Stimulated activated CD4-positive, alpha-beta T cell treated with anti-CD3 and anti-CD28 coated beads, Interleukin-4, amount 100 ng/mL, for 1 hour (primary cell): ENCODE measurements at places on chromosomes 11 and 22.

DNA sequence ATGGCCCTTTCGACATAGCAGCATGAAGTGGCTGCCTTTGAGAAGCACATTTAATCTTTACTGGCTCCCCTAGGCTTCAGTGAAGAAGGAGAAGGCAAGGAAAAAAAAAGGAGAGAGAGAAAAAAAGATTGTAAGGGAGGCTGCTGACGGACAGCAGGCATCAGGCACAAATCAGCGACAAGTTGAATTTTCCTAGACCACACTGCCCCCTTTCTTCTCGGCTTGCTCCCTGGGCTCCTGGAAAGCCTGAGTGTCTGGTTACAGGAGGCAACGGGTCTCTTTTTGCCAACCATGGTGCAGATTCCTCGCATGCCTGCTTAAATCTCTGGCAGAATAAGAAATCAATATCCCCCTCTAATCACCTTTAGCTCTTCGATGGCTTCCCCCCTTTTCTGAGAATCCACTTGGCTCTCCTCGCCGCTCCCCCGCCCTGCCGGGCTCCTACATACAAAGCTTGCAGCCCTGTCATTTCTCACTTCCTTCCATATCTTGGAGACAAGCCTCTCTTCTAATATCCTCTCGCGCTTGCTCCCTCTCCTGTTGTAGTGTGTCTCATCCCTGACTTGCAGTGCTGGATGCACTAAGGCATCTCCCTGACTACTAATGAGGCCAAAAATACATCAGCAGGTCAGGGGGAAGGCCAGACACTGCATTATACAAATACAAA, 14.3 kb downstream of the BLID start:
- DNase-seq = no peak

DNA sequence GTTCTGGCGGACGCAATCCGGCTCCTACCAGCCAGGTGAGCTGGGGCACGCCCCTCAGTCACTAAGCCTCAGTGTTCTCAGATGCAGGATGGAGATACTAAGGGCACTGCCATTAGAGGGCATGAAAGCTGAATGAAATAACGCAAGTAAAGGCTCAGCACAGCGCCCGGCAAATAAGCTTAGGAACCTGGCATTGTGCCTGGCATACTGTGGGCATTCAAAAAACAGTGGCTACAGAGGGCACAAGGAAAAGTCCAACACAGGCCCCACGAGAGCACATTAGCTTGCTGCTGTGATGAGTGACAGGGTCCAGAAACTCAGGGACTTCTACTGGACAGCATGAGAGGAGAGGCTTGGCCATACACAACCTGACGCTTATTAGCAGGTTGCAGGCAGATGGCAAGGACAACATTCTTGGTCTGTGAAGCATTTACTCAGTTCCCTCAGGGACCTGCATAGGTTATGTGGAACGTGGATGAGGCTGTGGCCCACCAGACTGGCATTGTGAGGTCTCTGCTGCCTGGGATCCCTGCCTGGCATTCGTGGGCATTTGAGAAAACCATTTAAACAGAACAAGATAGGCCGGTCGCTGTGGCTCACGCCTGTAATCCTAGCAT, 12.2 kb downstream of the TXN2 start:
- no peak for DNase-seq

- DNase-seq = no peak
Observed at GRCh38 chr11:115362997-115363396, 141.2 kb downstream of the CADM1 start.

DNA sequence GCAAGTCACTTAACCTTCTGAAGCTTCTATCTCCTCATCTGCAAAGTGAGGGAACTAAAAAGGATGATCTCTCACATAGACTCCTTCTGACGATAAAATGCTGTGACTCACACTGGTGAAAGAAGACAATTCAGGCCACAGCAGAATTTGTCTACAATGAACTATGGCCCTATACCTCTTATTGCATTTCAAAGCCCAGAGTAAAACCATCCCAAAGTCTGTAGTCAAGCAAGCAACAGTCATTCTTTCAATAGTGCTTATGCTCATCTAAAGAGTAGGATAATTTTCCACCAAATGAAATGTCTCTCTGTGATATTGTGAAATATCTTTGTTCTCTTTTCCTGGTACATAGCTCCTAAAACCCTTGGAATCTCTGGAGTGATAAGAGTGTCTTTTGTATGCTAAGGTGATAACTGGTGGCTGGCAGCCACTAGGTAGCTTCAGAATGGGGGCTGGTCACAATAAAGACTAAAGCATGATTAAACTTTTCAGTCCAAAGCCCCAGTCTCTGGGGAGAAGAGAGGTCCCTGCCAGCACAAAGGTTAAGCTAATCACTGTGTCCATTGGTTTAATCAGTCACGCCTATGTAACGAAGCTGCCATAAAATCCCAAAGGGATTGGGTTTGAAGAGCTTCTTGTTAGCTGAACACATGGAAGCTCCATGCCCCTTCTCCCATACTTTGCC, 30.8 kb downstream of the SYTL2 start:
- no peak for DNase-seq

GRCh38 chr22:45671783-45672563, at the start of gene ATXN10:
Gene ATXN10, plus strand, starts transcription at chr22:45671834. Its CDS starts 230 bp downstream, at chr22:45672064.
- DNase-seq = peak; percentile 77

DNA sequence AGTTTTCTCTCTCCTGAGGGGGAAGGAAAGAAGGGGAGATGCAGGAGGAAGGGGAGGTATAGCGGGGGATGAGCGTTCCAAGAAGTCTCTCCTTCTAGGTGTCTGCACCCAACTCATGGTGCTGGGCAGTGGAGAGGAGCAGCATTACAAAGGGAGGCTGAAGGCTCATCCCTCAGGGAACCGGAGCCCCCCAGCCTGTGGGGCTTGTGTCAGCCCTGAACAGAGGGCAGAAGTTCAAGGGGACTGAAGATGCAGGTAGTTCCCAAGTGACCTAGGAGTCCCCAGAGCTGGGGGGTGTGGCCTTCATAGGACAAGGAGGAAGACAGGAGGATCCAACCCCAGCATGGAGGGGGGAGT, 1.8 kb downstream of the C11orf68 start:
- DNase-seq = no peak

GRCh38 chr22:49260681-49261580, 566.7 kb downstream of the BRD1 start:
- DNase-seq = no peak

- no peak for DNase-seq
Observed at GRCh38 chr11:68353118-68353517, 40.7 kb downstream of the LRP5 start.

GRCh38 chr22:47190957-47191670, 428.7 kb downstream of the TBC1D22A start:
- no peak for DNase-seq

DNA sequence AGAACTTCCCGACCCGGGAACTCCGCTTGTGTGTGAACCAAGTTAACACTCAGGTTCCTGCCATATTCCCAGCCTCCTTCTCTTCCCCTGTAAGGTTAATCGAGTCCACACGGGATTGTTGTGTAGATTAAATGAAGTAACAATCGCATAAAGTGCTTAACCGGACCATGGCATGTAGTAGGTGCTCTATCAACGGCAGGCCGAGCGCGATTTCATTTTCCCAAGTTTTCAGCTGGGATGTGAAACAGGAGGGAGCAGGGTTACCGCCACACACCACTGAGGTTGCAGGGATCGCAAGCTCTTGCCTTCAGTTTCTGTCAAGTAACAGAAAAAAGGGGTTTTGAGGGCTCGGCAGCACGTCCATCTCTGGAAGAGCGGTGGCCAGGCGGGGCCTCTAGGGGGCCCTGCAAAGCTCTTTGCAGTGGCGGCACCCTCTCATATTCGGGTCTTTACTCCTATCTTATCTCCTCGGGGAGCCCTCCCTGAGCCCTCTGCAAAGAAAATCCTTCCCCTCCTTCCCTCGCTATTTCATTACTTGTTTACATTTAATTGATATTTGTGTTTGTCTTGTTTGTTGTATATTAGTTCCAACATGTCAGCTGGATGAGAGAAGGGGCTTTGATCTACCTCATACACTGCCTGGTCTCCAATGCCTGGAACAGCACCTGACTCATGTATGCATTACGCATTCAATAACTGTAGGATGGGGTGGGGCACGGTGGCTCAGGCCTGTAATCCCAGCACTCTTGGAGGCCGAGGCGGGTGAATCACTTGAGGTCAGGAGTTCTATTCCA, 816 bp upstream of the PLEKHA7 start:
- peak; percentile 12 for DNase-seq

GRCh38 chr11:67545280-67545679, 22.0 kb upstream of the CABP2 start:
- no peak for DNase-seq

DNA sequence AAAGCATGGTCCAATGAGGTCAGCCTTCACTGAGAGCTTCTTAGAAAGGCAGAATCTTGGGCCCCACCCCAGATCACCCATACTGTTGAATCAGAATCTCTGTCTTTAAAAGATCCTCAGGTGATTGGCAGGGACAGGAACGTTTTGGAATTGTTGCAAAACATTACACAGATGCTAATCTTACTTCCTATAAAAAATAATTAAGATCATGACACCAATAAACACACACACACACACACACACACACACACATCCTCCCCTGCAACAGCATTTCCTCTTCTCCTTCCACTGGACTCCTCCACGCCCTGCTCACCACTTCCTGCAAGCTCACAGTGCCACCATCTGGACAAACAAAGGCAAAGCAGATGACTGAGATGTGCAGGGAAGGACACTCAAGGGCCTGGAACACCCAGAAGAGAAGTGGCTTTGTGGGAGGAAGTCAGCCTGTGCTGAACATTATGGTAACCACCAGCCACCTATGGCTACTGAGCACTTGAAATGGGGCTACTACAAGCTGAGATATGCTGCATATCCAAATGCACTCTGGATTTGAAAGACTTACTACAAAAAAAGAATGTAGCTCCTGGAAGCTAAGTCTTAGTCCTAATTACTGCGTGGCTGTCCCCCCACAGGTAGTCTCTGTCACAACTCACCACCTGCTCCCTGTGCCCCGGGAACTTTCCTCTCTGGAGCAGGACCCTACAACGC, 65.6 kb downstream of the BTG4 start:
- peak; percentile 59 for DNase-seq

DNA sequence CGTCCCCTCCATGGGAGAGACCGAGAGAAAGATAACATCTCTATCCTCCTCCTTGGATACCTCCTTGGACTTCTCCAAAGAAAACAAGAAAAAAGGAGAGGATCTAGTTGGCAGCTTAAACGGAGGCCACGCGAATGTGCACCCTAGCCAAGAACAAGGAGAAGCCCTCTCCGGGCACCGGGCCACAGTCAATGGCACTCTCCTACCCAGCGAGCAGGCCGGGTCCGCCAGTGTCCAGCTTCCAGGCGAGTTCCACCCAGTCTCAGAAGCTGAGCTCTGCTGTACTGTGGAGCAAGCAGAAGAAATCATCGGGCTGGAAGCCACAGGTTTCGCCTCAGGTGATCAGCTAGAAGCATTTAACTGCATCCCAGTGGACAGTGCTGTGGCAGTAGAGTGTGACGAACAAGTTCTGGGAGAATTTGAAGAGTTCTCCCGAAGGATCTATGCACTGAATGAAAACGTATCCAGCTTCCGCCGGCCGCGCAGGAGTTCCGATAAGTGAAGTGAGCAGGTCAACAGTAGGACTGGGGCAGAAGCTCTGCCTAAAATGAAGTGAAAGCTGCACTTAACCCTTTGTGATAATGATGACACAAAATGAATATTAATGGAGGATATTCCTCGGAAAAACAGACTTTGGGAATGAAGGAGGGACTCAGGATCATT, 65.3 kb downstream of the WNT11 start:
- DNase-seq = no peak

GRCh38 chr11:130180896-130181294, 21.3 kb downstream of the ST14 start:
- DNase-seq = no peak

DNA sequence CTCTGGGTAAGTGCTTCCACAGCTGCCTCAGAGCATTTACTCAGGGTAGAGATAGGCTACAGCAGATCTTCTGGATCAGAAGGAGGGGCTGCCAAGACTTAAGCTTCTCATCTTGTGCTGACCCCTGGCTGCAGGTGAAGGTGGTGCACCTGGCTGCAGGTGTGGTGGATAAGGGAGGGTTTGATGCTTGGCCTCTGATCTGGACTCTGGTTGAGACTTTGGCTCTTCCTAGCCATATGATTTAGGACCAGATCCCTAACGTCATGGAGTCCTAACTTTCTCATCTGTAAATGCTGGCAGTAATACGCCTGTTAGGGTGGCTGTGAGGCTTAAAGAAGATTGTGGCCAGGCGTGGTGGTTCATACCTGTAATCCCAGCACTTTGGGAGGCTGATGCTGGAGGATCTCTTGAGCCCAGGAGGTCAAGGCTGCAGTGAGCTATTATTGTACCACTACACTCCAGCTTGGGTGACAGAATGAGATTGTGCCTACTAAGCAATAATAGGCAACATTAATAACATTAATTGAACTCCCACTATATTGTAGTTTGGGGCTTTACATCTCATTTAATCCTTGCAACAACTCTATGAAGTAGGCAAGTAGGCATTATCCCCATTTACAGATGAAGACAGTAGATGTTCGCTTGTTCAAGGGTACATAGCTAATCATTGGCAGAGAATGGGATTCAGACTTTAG, 10.7 kb downstream of the DTX4 start:
- peak; percentile 26 for DNase-seq

DNA sequence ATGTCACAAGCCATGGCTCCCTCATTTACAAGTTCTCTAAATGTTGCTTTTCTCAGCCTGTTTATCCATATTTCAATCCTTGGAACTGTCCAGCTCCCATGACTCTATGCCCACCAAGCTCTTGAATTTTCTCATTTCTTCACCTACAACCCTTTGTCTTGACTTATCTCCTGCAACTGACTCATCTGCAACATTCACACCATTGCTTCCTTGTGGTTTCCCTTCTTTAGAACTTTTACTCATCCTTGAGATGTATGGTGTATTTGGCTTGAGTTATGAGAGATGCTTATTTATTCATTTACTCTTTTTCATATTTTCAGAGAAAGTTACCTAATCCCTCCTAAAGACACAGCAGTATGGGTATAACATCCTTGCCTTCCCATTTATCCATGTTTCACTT, 18.8 kb downstream of the TRIM34 start:
- DNase-seq = no peak

GRCh38 chr11:78392854-78393253, 24.8 kb downstream of the GAB2 start:
- DNase-seq = no peak

DNA sequence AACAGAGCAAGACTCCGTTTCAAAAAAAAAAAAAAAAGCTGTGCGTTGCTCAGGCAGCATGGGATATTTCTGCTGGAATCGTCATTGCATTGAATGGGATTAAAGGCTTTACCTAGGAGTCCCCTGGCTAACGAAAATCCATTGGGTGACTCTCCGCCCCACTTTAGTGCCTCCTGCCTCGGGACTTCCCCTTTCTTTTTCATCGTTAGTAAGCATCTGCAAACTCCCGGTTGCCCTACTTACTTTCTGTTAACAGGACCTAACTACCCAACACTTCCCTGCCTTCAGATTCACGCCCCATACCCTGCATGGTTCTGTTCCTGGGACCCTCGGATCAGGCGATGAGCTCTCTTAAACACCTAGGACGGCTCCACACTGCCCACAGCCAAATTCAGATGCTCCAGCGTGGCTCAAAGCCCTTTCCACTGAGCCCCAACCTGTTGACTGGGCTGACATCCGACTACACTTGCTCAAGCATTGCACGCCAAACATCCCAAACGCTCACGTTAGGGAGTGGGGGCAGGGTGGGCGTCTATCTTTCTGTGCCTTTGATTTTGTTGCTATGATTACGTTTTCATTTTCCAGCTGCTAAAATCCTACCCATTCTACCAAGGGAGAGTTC, 143.8 kb downstream of the ST3GAL4 start:
- no peak for DNase-seq

- no peak for DNase-seq
Observed at GRCh38 chr11:10856689-10857458, 979 bp downstream of the ZBED5 start.

GRCh38 chr11:71987521-71987920, 11.2 kb upstream of the IL18BP start:
- no peak for DNase-seq
